Fibroblast of the aortic adventitia (primary cell): ENCODE measurements at places on chromosomes 7 and 10.

DNA sequence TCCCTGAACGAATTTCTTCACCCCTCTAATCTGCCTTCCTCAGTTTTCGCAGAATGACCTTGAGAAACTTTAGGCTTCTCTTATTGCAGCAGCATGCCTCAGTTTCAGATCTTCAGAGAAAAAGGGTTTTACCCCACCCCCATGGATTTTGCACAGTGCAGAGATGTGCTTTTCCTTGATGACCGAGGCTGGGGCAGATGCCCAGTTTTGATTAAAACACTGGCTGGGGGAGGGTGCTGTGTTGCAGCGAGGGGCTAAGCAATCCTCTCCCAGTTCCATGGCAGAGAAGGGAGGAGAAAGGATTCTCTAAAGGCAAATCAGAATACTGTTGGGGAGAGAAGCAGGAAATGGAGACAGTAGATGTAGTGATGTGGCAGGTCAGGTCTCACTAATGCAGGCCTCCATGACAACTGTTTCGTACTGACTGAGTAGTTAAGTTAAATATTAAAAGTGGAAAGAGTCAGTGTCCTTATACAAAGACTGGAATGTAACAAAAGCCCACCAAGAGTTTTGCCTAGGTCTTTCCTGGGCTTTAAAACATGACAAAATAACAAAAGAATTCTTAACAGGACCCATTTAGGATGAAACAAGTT lies 50.8 kb upstream of the PDZD8 start:
- no peak for DNase-seq

GRCh38 chr10:89853781-89854191 lies 152.4 kb downstream of the KIF20B start:
- no peak for DNase-seq

DNA sequence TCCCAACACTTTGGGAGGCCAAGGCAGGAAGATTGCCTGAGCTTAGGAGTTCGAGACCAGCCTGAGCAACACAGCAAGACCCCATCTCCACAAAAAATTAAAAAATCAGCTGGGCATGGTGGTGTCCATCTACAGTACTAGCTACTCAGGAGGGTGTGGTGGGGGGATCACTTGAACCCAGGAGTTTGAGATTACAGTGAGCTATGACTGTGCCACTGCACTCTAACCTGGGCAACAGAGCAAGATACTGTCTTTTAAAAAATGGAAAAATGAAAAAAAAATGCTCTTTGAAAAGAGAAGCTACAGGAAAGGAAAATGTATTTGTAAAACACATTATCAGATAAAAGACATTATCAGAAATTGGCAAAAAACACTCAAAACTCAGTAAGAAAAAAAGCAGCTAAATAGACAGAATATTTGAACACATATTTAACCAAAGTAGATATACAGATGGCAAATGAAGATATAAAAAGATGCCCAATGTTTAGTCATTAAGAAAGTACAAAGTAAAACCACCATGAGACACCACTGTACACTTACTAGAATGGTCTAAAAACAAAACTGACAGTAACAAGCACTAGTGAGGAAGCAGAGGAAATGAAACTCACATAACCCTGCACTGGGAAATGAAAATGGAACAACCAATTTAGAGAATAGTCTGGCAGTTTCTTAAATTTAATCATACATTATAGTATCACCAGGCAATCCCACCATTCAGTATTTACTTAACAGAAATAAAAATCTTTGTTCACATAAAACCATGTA lies 40.5 kb downstream of the NRBF2 start:
- no peak for DNase-seq

DNA sequence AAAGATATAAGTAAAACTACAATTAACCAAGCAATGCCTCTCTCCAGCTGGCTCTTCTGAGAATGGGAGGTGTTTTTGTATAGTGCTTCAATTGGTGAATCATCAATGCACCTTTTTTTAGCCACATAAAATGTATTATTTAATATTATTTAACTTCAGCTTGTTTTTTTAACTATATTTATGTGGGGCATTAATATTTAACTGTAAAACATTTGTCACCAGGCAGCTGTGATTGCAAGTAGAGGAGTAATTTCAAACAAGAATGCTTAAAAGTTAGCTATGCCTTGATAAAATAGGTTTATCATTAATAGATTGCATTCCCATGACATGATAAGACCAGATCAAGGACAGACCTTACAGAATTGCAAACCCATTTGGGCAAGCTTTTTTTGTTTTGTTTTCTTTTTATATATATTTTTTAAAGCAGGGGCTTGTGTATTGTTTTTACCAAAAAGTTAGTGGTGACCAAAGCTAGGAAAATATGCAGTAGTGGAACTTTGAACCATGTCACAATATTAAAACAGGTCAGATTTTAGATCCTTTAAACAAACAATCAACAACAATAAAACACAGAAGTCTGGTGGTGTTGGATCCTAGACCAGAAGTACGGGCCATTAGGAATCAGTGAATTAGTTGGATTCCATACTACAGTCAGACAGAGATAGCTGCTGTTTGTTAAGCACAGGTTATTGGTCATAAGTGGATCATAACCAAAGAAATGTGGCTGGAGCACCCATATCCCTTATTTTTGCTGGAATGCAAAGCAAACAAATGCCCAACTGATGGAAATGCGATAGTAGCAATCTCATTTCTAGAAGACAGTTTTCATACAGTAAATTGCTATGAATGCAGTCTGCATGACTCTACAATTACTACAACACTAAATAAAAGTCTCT lies 2.9 kb downstream of the CAV2 start:
- DNase-seq = no peak

GRCh38 chr10:78745441-78745840 lies 323.3 kb upstream of the ZMIZ1 start:
- no peak for DNase-seq

DNA sequence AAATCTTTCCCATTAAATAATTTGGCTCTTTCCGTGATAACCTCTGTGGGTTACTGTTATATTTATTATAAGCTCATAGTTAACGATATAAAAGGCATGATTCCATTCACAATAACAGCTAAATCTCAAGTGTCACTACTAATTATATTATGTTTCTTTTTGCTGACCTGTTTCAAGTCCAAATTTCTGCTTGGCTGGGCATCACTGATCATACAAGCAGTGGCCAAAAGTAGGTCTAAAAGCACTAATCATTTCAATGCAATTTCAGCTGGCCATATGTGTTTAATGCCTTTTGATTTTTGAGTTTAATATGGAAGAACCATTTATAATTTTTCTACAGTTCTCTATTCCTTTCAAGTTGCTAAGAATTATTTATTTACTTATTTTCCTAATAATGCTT lies 110.7 kb downstream of the SEMA3A start:
- DNase-seq = no peak

GRCh38 chr10:32446536-32447406 lies 831 bp downstream of the CCDC7 start:
- DNase-seq = peak; percentile 45

- DNase-seq = no peak
Observed at GRCh38 chr7:141076377-141076776, 2.5 kb downstream of the TMEM178B start.

- no peak for DNase-seq
Observed at GRCh38 chr10:86802473-86803108, 46.2 kb downstream of the BMPR1A start.

GRCh38 chr7:148773334-148773733 lies 74.6 kb downstream of the CUL1 start:
- no peak for DNase-seq

GRCh38 chr7:37540917-37541316 lies 92.3 kb upstream of the ELMO1 start:
- DNase-seq = no peak
